ENCODE measurements at places on chromosomes 13 and 19. TPM values are rescaled to one million over a fixed set of nuclear protein-coding genes. Genes with fewer than 3 reads are reported as not detected.

ZNF222 gene
- total RNA-seq = 5.0 TPM

SIAH3 gene
- 4.8 TPM for total RNA-seq

FPR1 gene
- total RNA-seq = not detected

CCDC124 gene
- 25.4 TPM for total RNA-seq

TMEM147 gene
- 46.1 TPM for total RNA-seq

ZNF253 gene
- total RNA-seq = 22.6 TPM

KIR3DL2 gene
- total RNA-seq = 0.95 TPM

GRCh38 chr19:19900139-19900728 is 512 bp upstream of the ZNF93 start:
- DNase-seq = no peak

- DNase-seq = no peak
These were observed 14.9 kb upstream of the PTBP1 start for GRCh38 chr19:782185-782877.

DNA sequence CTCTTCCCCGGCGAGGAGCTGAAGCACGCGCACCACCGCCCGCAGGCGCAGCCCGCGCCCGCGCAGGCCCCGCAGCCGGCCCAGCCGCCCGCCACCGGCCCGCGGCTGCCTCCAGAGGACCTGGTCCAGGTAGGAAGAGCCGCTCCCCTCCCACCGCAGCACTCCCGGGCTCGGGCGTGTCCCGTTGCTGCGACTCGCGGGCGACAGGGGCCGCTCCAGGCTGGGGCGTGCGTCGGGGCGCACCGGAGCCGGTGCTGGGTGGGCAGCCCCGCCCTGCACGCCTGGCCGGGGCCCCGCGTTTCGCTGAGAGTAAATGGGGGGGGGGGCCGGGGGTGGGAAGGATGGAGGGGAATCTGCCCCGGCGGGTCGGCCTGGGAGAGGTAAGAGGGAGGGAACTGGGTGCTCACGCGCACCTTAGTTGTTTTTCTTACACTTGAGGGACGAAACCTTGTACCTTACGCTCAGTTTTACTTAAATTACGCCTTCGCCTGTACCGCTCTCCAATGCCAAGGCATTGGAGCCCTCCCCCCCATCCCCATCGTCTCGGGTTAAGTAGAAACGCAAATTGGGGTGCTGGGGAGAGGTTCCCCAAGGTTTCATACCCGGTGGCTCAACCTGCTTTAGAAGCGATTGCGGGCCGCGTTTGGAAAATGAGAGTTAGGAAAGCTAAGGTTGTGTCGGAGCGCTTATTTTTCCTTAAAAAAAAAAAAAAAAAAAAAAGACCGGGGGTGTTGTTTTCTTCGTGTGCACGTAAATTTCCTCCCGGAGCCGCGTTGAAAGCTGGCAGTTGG is 850 bp downstream of the KLF5 start:
- peak; percentile 32 for DNase-seq

DNA sequence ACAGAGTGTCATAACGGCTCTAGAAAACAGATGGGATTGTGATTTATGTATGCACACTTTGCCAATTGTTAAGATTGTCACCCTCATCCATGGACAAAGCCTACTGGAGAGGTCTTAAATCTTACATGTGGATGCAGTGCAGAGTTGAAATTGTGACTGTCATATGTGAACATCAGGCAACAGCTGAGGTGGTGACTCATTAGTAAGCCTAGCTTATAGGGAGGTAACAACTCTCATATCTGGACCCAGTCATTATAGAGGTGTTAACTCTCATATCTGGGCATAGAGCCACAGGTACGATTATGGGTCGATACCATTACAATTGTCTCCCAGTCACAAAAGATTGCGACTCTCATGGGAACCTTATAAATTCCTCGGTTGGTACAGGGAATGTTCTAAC is 29.8 kb upstream of the ZNF254 start:
- no peak for DNase-seq

DNA sequence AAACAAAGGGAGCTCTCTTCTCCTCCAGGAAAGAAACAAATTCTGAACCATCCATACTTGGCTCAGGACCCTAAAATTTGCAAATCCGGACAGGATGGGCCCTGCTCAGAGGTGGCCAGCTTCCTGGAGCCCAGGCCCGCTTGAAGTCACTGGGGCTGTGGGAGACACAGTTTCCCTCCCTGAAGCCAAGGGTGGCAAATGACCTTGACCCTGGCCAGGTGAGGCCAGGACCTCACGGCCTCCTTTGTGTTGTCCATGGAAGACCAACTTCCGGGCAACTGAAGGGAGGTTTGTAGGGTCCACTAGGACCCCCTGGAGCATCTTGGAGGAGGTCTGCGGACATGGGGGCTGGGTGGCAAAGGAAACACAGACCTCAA is 5.5 kb downstream of the NANOS3 start:
- no peak for DNase-seq

- DNase-seq = no peak
These were observed 45.8 kb downstream of the TGDS start for GRCh38 chr13:94550062-94550738.

GRCh38 chr19:20503476-20503875 is 62.1 kb downstream of the ZNF737 start:
- DNase-seq = no peak

DNA sequence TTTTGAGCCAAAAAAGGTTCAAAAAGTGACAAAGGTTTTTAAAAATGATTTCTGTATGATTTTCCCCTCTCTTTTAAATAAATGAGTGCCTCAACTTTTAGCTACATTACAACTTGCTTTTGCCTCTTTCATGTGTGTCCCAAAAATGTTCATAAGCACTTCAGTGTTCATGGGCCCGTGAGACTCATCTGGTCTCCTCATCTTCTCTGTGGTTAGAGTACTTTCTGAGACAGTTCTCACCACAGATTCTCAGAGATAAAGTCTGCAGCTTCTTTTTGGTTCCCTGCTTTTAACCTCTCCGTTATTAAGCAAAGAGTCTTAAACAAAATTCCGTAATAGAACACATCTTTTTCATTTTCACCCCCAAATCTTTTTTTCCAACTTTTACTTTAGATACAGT is 156.9 kb downstream of the DLEU7 start:
- no peak for DNase-seq

DNA sequence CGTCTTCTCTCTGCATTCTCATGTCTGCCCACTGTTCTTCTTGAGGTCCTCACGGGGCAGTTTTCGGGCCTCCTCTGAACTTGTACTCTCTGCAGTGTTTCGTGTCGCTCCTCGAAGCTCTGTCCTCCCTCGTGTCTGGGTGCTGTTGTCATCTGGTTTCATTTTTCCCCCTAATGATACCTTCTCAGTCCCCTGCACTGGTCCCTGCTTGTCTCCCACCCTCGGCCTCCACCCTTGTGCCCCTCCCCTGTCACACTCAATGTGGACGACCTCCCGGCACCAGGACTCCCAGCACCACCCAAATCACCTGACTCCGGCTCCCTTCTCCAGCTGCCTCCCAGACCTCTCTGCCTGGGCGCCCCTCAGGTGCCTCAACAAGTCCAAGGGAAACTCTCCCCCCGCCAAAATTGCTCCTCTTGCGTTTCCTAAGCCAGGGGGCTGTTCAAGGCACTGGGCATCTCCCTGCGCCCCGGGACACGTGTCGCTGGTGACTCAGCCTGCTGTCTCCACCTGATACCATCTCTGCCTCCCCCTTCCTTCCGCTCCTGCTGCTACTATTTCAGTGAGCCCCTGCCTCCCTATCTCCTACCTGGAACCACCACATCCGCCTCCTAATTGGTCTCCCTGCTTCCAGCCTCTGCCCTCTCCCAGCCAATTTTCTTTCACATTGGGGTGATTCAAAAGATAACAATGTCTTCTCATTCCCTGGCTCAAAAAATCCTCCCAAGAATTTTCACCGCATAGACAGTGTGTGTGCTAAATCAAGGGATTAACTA is 49.5 kb downstream of the RFX2 start:
- no peak for DNase-seq

DNA sequence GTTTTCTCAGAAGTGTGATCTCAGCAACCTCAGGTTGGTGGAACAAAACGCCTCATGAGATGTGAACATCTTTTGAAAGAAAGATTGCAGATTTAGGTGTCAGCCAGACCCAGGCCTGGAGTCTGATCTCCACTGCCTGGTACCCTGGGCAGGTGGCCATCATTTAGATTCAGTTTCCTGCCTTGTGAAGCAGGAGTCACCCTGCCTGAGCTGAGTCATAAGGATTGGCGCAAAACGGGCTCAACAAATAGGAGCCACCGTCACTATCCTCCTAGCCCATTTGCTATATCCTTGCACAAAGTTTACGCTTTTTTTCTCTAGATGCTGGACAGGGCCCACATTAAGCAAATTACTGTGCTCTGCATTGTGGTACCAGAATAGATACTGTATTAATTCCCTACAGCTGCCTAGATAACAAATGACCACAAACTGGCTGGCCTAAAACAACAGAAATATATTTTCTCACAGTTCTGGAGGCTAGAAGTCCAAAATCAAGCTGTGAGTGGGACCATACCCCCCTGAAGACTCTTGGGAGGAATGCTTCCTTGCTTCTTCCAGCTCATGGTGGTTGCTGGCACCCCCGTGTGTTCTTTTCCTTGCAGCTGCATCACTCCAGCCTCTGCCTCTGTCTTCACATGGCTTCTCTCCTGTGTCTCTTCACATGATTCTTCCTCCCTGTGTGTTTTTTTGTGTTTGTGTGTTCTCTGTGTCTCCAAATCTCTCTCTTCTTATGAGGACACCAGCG is 38.2 kb downstream of the TNFSF11 start:
- DNase-seq = no peak

DNA sequence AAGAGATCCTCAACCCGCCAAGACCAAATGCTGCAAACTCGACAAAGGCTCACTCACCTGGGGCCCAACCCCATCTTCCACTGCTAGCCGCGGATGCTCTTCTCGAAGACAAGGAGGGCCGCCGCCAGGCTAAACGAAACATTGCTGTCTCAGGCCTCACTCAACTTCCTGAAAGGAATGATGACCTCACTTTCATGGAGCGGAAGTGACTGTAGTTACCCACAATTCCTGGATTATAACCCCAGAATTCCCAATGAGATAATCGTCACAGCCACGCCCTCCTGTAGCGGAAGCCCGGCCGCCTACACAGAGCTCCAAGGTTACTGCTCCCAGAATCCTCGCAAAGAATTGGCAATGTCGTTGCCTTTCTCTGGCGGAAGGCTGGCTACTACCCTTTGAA is 10.5 kb upstream of the ZNF112 start:
- no peak for DNase-seq

GRCh38 chr19:27822336-27822735 is 1390.6 kb downstream of the UQCRFS1 start:
- no peak for DNase-seq

- DNase-seq = no peak
These were observed 10.9 kb downstream of the NCR1 start for GRCh38 chr19:54916822-54917221.

DNA sequence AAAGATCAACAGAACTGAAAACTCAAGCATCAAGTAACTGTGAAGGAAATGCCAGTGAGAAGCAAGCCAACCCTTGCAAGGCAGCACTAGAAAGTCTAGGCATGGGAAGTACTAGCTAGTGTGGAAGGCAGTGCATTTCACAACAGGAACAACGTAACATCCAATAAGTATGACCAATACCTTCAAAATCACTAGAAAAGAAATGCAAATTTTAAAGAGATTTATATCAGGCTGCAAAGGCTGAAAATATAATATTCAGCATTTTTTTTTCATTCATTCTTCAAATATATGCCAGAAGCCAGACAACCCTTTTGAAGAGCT is 121.9 kb downstream of the DLEU7 start:
- DNase-seq = no peak

DNA sequence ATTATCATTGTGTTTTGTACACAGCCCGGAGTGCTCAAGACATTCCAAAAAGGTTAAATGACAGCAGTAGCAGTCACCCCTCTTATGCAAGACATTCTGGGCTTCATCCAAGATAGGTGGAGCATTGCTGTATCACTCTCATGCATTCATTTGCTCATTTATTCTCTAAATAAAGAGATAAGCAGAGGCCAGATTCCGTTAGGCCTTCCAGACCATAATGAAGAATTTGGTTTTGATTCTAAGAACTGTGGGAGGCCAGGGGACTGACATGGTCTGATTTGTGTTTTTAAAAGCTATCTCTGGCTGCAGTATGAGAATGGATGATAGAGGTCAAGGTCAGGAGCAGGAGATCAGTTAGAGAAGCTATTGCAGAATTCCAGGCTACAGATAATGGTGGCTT is 145.8 kb downstream of the KCNRG start:
- no peak for DNase-seq

DNA sequence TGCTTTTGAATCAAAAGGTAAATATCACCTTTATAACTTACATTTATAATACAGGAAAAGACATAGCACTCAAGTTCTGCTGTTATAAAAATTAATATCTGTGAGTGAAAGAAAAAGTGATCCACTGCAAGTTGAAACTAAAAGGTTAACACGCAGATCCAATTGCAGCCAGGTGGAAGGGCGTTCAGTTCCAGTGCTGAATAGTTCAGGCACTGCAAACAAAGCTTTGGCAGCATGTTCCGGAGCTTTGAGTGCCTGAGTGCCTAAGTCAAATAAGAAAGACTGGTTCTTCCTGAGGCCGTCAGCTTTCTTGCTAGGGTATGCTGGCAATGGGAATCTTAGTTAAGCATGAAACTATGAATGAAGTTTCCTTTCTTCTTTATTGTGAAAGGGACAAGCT is 200.3 kb downstream of the LMO7 start:
- DNase-seq = no peak

DNA sequence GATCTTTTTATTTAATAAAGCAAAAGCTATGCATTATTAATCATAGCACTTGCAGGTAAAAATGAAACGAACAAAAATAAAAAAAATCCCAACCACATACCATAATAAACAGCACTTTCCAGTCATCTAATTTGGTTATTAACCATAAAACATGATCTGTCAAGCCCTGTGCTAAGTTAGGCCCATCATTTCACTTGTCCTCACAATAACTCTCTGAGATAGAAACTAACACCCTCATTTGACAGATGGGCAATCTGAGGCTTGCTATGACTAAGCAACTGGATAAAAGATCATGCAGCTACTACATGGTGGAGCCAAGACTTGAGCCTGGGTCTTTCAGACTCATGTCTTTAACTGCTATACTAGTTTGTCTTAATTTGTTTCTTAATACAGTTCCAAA is 21.8 kb downstream of the PROSER1 start:
- DNase-seq = no peak

DNA sequence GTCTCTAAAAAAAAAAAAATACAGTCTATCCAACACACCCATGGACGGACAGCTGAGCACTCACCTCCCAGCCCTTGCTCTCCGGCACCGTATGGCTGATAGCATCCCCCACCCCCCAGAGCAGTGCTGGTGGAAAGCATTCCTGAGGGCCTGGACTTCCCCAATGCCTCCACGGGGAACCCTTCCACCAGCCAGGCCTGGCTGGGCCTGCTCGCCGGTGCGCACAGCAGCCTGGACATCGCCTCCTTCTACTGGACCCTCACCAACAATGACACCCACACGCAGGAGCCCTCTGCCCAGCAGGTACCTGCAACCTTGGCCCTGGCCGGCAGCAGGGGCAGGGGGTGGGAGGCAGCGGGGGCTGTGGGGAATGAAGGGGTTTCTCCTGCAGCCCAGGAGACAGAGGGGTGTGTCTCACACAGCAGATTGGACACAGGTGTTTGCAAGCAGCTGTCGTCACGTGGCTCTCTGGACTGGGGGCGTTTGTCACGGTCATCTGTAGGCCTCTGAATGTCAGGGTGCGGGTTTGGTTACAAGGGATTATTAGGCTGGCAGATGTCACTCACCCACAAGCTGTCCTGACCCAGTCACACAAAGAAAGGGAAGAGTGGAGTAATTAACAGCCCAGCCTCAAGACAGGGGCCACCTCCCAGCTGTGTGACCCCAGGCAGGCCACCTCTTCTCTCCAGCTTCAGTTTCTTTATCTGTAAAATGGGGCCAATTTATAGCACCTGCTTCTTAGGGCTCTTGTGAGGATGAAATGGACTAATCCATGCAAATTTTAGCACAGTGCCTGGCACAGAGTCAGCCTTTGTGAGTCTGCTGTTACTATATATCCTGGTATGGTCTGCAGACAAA is 19.3 kb downstream of the PLD3 start:
- no peak for DNase-seq
